AG08395 (cell line): ENCODE measurements at places on chromosomes 3 and 15.

DNA sequence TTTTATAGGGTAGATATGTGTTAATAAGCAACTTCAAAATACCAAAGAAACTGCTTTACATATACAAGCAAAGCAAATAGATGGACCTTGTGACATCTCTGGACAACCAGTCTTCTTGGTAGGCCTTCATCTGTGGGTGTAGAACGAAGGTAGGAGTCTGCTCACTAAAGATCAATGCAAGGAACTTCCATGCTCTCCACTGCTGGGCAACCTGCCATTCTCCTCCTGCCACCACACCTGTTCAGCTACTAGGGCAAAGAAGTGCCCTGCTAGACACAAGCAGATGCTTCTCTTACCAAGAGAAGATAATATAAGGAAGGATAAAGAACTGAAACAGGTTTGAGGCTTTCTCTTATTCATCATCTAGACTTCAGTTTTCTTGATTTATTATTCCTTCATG is 12.6 kb downstream of the PPARG start:
- no peak for DNase-seq

DNA sequence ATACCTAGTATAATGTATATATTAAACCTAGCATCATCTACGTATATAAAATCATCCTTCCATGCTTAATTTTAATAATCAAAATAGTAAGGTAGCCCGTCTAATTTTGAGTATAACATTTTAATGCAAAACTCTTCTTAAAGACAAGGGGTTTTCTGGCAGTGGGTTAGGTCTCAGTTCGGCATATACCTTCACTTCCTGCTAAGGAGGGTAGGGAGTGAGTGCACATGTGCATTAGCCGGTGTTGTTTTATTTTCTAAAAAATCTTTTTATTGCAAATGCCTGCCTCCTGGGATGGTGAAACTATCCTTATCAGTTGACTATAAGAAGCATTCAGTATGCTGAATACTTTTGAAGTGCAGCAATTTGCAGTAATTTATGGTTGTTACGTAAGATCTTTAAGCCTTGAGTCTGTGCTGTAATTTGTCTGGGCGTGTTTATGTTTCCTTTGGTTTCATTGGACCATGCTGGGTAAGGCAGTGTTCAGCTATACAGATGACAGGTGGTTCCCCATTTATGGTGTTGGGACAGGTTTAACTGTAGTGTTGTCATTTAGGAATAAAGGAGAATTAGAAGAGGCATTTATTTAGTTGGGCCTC is 11.7 kb downstream of the ARHGEF26 start:
- no peak for DNase-seq

GRCh38 chr15:37375519-37375918 is 275.2 kb upstream of the MEIS2 start:
- no peak for DNase-seq

- no peak for DNase-seq
Observed at GRCh38 chr3:89613241-89613640, 505.8 kb downstream of the EPHA3 start.

DNA sequence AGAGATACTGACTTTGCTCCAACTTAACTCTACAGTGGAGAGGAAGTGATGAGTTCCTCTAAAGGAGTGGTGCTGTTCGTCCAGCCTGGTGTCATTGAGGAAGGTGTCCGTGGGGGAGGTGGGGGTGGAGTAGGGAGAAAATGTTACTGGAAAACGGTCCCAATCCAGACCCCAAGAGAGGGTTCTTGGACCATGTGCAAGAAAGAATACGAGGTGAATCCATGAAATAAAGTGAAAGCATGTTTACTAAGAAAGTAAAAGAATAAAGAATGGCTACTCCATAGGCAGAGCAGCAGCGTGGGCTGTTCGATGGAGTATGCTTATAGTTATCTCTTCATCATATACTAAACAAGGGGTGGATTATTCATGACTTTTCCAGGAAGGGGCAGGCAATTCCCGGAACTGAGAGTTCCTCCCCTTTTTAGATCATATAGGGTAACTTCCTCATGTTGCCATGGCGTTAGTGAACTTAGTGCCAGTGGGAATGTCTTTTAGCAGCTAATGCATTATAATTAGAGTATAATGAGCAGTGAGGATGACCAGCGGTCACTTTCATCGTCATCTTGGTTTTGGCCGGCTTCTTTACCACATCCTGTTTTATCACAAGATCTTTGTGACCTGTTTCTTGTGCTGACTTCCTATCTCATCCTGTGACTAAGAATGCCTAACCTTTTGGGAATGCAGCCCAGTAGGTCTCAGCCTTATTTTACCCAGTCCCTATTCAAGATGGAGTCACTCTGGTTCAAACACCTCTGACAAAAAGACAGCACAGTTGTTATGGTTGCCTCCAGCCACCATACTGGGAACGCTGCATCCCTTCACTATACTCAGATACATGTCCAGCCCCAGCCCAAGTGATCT is 38.6 kb downstream of the CLEC3B start:
- DNase-seq: no peak

DNA sequence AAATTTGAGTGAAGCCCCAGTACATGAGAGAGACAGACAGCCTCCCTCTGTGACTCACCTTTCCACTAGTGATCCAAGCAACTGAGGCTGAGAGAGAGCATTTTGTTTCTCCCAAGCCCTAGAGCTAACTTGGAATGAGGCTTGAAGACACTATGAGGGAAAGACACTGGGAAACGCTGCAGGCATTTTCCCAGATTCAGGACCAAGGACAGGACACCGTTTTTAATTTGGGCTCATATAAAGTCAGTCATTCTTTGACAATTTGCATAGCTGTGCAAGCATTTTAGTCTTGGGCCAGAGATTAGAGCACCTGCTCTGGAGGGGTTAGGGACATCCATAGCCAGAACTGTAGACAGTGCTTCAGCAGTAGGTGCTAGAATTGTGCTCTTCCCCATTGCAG is 249.0 kb downstream of the AGBL1 start:
- DNase-seq: no peak

DNA sequence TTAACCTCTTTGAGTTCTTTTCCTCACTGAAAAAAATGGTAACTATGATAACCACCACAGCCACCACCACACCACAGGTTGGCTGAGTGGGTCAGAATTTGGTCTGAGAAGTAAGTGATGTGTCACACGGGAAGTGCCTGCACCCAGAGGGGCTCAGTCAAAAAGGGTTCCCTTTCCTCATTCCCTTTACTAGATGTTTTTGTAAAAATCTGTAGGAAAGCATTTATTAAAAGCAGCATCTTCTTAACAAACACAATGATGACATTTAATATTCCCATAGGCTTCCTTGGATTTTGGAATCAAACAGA is 23.2 kb downstream of the CFAP92 start:
- no peak for DNase-seq

DNA sequence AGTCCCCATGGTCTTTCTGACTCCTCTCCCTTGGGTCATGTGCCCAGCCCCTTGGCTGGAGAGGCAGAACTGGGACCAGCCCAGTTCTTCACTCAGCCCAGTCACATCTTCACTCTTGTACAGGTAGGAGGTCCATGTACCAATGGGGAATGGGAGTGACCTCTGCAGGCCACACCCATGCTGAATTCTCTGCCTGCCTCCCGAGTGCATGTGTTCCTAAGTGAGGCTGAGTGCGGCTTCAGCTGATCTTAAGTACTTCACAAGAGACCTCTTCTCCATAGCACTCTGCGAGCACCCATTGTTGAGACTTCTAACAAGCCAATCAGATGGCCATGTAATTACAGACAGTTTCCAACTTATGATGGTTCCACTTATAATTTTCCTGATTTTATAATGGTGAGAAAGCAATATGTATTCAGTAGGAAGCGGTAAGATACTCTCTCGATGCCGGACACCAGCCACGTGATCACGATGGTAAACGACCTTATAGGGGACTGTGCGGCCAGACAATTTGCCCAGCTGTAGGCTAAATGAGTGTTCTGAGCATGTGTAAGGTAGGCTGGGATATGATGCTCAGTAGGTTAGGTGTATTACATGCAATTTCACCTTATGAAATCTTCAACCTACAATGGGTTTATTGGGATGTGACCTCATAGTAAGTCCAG is 112.1 kb downstream of the KLF13 start:
- DNase-seq: no peak

DNA sequence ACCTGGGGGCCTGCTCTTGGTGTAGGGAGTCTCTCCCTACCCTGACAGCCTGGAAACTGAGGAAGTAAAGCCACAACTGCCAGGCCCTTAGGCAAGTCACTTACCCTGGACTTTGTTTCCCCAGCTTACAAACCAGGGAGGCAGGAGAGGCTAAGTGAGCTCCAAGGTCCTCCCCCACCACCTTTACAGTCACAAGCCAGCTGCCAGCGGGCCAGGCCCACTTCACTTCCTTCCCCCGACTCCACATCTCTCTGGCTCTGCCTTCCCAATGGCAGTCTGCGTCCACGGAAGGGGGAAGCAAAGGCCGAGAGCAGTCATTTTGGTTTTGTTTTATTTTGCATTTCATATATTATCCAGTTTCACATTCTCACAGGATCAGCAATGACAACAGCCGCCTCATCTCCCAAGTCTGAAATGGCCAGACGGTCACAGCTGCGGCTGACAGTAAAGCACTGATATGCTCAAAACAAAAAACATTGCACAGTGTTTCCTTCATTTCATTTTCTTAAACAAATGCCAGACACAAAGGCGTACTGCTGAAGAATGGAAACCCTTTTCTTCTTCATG is 35.7 kb downstream of the RBPMS2 start:
- DNase-seq: no peak

- no peak for DNase-seq
Observed at GRCh38 chr15:71153823-71154524, 38.7 kb downstream of the THSD4 start.

- no peak for DNase-seq
Observed at GRCh38 chr3:43526956-43527355, 94.9 kb downstream of the ANO10 start.

DNA sequence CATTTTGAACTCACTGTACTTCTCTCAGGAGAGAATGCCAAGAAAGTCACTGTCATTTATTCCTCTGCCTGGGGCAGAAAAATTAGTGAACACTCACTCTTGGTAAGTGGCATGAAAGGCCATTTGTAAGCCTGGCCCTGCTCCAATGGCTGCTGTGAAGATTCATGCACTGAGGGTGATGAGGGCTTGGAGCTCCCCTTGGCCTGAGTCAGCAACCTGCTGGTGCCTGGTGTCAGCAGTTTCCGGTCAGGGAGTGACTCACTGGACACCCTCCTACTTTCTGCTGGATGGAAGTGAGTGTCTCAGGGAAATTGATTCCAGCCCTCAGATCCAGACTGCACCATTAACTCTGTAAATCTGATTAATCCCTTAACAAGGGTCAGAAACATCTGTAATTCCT is 37.6 kb downstream of the TRA2B start:
- DNase-seq: peak; percentile 94

- peak; percentile 63 for DNase-seq
Observed at GRCh38 chr15:57375827-57376695, at the start of gene CGNL1. Gene CGNL1 (plus strand): TSS chr15:57376505. CDS start chr15:57438000, 61,495 bp downstream.

DNA sequence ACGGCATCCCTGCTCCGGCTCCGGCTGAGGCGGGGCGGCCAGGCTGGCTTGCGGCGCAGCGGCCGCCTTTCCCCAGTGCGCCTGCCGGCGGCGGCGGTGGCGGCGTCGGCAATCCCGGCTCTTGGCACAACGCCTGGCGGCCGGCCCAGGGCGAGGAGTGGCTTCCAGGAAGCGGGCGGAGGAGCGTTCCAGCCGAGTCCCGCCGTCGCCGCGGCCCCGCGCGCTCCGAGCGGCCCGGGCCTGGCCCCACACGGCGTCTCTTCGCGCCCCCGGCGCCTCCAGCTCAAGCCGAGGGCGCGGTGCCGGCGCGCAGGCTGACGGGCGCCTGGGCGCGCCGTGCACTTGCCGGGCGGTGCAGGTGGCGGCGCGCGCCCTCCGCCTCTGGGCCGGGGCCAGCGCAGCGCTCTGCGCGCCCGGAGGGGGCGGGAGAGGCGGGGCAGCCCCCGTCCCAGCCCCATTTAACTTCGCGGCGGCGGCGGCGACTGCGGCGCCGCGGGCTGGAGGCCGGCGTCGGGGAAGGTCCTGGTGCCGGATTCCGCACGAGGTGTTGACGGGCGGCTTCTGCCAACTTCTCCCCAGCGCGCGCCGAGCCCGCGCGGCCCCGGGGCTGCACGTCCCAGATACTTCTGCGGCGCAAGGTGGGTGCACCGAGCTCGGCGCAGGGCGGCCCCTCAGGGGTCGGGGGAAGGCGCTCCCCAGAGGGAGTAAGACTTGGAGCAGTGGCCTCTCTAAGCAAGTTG is at the start of gene ADAMTSL3:
Gene ADAMTSL3, plus strand, starts transcription at position 485 of the 740 bp plus-strand sequence. CDS start 1,639 bp downstream, outside the sequence.
- DNase-seq: peak; percentile 71

- DNase-seq: no peak
Observed at GRCh38 chr3:100600181-100601042, 9.0 kb upstream of the ADGRG7 start.

GRCh38 chr3:24678021-24678420 is 183.4 kb upstream of the THRB start:
- DNase-seq: no peak

DNA sequence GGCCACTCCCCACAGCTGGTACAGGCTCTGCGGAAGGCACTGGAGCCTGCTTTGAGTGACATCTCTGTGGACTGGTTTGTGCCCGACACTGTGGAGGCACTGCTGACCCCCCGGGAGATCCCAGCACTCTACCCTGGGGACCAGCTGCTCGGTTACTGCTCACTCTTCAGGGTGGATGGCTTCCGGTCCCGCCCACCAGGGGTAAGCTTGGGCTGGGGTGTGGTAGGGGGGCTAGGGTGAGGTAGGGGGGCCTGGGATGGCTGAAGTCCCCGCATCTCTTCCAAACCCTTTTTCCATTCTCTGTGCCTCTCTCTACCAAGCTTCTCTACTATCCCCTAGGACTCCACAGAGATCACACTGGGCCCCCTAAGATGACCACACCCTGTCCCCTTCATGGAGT is 7.8 kb downstream of the VWA5B2 start:
- DNase-seq: no peak

DNA sequence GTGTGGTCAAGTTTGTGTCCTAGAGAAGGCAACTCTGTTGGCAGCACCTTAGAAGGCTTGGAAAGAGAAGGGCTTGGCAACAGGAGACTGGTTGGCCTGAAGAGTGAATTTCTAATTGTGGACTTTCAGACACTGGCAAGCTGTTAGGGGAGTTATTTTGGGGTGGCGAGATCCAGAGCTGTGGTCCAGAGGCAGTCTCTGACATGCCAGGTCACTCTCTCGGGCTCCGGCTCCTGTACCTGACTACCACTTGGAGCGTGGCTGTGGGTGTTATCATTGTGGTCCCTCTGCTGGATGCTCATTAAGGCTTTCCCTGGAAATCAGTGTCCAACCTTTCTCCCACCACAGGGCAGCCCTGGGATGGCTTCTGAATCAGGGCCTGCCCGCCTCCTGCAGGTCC is 209.0 kb downstream of the SLCO3A1 start:
- DNase-seq: no peak

GRCh38 chr3:147582642-147583041 is 173.5 kb downstream of the ZIC1 start:
- DNase-seq: no peak

DNA sequence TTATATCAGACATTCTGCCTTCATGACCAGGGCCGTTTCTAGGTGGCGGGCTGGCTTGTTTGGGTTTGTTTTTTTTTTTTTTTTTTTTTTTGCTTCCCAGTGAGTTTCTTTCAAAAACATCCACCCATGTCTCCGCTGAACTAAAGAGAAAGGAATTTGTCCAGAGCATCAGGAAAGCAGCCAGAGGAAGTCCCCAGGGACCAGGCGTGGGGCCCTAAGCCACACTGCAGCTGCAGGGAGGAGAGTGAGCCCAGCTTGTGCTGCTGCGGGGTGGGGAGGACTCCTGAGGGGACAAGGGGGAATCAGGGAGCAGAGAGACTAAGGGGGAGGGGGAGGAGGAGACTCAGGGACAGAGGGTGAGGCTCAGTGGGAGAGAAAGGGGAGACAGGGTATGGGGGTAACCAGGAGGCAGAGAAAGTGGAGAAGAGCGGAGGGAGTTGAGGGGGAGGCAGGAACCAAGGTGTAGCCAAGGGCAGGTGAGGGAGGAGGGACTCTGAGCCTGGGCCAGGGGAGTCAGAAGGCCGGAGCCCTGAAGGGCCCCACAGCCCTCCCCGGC is 49.5 kb downstream of the CYP11A1 start:
- DNase-seq: peak; percentile 88
